ENCODE measurements at places on chromosomes 1 and 21.

GRCh38 chr1:246427611-246428010 is 79.5 kb downstream of the SMYD3 start:
- DNase-seq = no peak

DNA sequence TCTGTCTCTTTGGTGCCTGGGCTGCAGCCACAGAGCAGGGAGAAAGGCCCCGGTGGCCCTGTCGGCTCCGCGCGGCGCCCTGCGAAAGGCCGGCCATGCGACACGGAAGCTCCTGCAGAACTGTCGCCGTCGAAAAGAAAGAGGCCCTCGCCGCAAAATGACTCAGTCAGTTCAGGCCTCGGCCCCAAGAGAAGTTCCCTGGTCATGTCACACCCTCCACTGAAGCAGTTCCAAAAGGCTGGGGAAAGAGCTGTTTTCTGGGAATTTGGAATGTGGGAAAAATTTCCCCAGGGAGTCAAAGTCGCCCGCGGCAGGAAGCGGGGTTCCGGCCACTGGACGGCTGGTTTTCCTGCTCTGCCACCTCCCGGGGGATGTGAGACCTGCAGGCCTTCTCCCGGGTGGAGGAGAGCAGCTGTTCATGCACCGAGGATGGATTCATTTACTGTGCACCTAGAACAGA is 115.8 kb upstream of the ZNF678 start:
- DNase-seq = no peak

DNA sequence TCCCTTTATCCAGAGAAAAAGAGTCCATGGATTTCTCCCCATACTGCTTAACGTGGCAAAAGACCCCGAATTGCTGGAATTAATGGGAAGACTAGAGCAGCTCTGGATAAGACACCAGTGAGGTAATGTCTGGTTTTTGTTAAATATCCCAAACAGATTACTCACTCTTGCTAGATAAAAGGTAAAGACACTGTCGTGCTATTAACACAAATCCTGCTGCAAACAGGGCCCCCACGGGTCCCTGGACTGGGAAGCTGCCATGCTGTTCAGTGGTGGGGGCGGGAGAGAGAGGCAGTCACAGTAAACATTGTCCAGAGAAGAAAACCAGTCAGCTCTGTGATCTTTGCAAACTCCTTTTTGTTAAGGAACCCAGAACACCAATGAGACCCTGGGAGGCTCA is 15.2 kb upstream of the SRP9 start:
- no peak for DNase-seq

DNA sequence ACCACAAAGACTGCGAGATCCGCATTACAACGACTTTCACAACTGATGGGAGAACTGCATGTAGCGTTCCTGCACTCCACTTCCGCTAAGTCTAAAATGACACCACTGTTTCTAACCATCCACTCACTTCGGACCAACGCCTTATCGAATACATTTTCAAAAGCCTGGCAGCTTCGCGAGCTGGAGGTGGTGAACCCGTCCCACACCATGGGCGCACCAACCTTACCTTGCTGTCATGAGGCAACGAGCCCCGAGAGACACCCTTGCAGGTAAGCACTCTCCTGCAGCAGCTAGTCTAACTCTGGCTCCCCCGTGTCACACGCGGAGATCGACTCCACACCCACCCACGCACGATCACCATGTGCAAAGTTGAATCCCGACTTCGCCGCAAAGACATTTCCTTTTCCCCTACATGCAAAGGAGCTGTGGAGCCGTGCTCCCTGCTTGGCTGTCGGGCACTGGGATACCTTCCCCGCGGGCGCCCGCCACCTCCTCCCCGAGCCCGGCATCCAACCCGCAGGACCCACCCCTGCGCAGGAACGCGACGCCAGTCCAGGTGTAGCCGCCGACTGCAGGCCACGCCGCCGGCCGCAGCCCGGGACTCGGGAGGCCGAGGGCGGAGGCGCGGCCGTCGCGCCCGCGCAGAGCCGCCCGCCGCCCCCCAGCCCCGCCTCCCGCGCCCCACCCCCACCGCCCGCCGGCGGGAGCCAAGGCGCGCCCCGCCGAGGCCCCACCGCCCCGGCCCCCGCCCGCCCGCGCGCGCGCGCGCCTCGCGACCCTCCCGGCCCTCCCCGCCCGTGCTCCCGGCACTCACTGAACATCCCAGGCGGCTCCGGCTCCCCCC is 629 bp downstream of the TAF5L start:
- peak; percentile 23 for DNase-seq

- DNase-seq = no peak
Observed at GRCh38 chr1:36174713-36175112, 18.8 kb downstream of the MAP7D1 start.

Measured in stimulated activated CD8-positive, alpha-beta memory T cell treated with anti-CD3 and anti-CD28 coated beads, Interleukin-4, amount 100 ng/mL, for 4 hours (primary cell).